ENCODE measurements at places on chromosomes 3 and 15.
A peak's percentile ranks its signal among the peaks of the same experiment; 100 is the strongest.

GRCh38 chr15:95520511-95520910 is 810.0 kb upstream of the NR2F2 start:
- no peak for DNase-seq

GRCh38 chr3:86929046-86929445 is 61.9 kb downstream of the VGLL3 start:
- no peak for DNase-seq

- DNase-seq = peak; percentile 82
Observed at GRCh38 chr3:10551821-10552630, 46.6 kb upstream of the ATP2B2 start.

- no peak for DNase-seq
Observed at GRCh38 chr15:55999658-56000057, 6.2 kb upstream of the NEDD4 start.

DNA sequence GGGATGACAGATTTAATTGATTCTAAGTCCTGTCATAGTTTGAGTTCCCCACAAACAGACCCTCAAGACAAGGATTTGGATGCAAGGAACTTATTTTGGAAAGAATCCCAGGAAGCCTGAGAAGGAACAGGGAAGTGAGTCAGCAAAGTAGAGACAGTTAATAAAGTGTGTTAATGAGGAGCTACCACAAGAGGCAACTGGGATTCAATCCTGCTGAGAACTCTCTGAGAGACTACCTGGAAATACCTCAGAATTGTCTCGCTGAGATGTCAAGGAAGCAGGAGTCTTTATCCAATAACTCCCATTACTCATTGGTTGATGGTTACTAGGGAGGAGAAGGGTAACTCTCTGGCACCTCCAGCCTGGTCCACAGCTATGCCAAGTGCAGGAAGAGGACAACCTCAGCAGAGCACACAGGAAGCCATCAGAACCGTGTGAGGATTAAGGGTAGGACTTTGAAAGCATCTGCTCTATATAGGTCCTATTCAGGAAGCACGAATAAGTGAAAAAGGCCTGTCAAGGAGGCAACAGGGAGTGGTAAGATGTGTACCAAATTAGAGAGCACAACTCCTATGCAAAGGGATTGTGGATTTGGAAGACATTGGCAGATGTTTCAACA is 311.1 kb upstream of the KCNH8 start:
- no peak for DNase-seq

GRCh38 chr15:99253381-99254090 is 2.3 kb downstream of the LRRC28 start:
- no peak for DNase-seq

- no peak for DNase-seq
Observed at GRCh38 chr3:98592345-98592935, 971 bp downstream of the CPOX start.

GRCh38 chr15:100934726-100935125 is 15.6 kb downstream of the LRRK1 start:
- no peak for DNase-seq

DNA sequence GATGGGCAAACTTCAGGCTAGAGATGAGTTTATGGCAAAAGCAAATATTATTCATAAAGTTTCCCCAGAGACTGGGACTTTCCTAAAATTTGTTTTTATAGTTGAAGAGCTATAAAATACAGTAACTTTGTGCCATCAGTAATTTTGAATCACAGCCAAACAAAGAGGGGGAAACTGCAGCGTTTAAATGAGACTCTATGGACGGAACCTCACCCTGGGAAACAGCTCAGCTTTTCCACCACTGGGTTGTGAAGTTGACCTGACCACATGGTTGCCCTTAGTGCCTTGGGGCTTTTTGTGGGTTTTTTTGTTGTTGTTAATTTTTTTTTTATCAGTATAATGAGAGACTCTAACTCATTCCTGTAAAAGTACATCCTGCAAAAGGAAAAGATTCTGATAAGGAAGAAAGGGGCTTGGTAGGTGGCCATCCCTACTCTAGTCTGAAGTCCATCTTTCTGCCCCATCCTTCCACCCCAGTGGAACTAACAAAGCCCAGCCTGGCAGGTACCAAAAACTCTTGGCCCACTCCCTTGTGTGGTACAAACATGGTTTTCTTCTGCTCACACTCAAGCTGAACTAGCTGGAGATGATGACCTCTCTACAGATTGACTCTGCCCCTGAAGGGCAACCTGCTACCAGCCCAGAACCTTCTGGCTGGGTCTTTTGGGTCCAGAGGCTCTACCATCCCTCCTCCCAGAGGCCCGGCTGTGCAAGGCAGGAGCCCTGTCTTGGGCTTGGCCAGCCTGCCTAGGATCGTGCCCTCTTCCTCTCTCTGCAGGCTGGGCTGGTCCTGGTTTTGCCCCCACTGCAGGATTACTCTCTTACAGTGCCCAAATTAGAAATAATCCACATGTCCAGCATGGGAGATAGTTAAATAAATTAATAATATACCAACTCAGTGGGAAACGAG is 41.2 kb downstream of the RLBP1 start:
- peak; percentile 62 for DNase-seq

GRCh38 chr3:149480326-149481017 is 6.0 kb downstream of the TM4SF4 start:
- peak; percentile 14 for DNase-seq

GRCh38 chr3:177590826-177591225 is 393.5 kb upstream of the TBL1XR1 start:
- no peak for DNase-seq

GRCh38 chr3:32297366-32297765 is 58.9 kb downstream of the CMTM8 start:
- DNase-seq = peak; percentile 25

DNA sequence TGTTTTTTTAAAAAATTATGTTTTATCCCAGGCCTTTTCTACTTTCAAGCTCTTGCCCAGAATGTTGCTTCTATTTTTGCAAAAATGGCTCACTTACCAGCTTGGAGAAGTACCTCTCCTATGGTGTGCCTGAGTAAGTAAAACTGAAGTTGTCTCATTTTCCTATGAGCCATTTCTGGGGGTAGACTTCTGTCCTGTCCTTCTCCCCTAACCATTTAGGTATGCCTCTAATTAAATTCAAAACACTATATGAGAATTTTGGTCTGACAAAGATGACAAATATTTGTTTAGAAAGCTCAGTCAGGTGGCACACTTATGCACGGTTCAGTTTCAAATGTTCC is 282.5 kb upstream of the ICE2 start:
- no peak for DNase-seq

GRCh38 chr3:8520816-8521403 is 19.3 kb downstream of the LMCD1 start:
- DNase-seq = no peak

- no peak for DNase-seq
Observed at GRCh38 chr3:27479806-27480543, 4.2 kb downstream of the SLC4A7 start.

DNA sequence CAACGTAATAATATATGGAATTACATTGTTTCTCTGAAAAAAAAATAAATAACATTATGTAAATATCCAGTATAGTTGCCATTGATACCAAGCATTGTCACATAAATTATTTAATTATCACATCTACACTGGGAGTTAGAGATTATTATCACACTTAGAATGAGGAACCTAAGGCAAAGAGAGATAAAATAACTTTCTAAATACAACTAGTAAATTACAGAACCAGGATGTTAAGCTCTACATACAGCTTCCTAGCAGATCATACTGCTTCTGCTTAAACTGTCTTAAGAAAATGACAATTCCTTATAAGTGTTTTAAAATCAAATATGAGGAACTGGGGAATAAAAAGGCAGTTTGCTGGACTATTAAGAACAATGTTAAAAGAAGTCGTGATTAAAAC is 104.5 kb downstream of the NSUN3 start:
- DNase-seq = no peak
